H1 (cell line): ENCODE measurements at places on chromosomes 12 and 14. TPM values are rescaled to one million over a fixed set of nuclear protein-coding genes. Genes with fewer than 3 reads are reported as not detected.
A peak's percentile ranks its signal among the peaks of the same experiment; 100 is the strongest.

Gene CRY1
- 25.1 TPM in 2 replicates for total RNA-seq

DNA sequence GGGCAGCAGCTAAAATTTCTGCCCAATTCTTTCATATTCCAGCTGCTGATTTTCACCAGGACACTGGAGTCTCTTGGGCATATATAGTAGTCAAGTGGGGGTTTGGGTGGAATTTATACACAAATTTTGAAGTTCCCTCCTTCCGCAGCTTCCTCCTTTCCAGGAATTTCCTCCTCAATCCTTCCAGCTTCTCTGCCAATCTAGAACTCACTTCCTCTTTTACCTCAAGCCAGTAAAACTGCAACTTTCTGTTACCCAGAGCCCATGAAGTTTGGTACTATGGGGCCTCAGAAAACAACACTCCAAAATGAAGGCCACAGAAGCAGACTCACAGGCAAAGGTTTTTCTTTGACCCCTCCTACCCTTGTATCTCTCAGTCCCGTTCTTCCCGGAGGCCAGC is 51.7 kb upstream of the G2E3 start:
- no peak overlapping the region for H3K27ac ChIP-seq
- no peaks in the 10 kb centered on the region for H3K27me3 ChIP-seq
- no peaks in the 10 kb centered on the region for H3K4me1 ChIP-seq

GRCh38 chr14:104826189-104826860 is 25.4 kb downstream of the ZBTB42 start:
- H3K27ac ChIP-seq = no peak overlapping the region
- peaks cover 22% of the 10 kb centered on the region for H3K27me3 ChIP-seq
- H3K4me3 ChIP-seq = peak overlapping the region; percentile 45
- DNase-seq = peak; percentile 100
- no peaks in the 10 kb centered on the region for H3K4me1 ChIP-seq
- no peaks in the 10 kb centered on the region for H3K36me3 ChIP-seq

Gene BDKRB1
- not detected in 2 replicates for total RNA-seq

DNA sequence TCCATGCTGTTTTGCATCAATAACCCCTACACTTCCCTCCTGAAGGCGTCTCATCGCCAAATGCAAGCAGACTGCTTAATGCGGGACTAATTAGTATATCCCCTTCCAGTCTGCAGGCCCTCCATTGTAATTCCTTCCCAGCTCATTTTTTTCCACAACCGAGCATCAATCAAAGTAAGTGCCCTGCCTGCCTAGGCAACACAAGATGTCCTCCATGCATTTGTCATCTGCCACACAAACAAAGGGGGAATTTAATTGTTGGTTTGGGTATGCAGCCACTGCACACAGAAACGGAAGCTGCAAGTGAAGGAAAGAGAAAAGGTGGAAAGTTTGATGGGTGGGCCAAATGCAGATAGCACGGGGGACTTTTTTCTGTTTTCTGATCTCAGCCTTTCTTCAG is 168.0 kb downstream of the EGLN3 start:
- H3K27ac ChIP-seq = no peak overlapping the region
- H3K36me3 ChIP-seq = no peaks in the 10 kb centered on the region
- DNase-seq = no peak
- no peaks in the 10 kb centered on the region for H3K4me1 ChIP-seq

Gene IGF1
- total RNA-seq = not detected in 2 replicates

DNA sequence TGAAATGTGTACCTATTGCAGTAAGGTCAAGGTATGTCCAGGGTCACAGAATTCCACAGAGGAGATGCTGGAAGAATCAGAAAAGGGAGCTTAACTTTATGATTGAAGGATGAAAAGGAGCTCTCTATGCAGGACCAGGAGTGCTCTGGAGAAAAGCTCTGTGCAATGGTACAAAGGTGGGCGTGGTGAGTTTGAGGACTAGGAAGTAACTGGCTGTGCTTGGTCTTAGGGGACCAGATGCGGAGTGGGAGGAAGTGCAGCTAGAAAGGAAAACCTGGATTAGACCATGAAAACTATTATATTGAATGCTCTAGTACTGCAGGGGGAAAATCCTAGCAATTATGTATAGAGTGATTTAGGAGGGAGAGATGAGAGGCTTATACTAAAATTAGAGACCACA is 56.8 kb downstream of the BTG1 start:
- H3K4me1 ChIP-seq = no peaks in the 10 kb centered on the region
- H3K27ac ChIP-seq = no peak overlapping the region
- no peaks in the 10 kb centered on the region for H3K36me3 ChIP-seq

GRCh38 chr14:84535976-84536375 is 994.0 kb upstream of the FLRT2 start:
- no peak for DNase-seq
- H3K4me1 ChIP-seq = no peaks in the 10 kb centered on the region
- no peak overlapping the region for H3K27ac ChIP-seq

Gene PLCZ1
- not detected in 2 replicates for total RNA-seq

Gene SMCO3
- total RNA-seq = not detected in 2 replicates

GRCh38 chr12:120710031-120710804 is at the start of gene UNC119B:
UNC119B (plus strand) TSS chr12:120710458; CDS start chr12:120710475, 17 bp downstream.
- DNase-seq = peak; percentile 82
- peaks cover 8% of the 10 kb centered on the region for H3K4me1 ChIP-seq
- peaks cover 14% of the 10 kb centered on the region; the same call in 1 of the 2 replicates for H3K36me3 ChIP-seq
- H3K27me3 ChIP-seq = no peaks in the 10 kb centered on the region
- peak within 1 kb of the TSS; percentile 82 for H3K27ac ChIP-seq

- H3K27ac ChIP-seq = no peak overlapping the region
- no peak for DNase-seq
- no peak overlapping the region for H3K4me3 ChIP-seq
- H3K27me3 ChIP-seq = no peaks in the 10 kb centered on the region; the same call in 1 of the 2 replicates
- no peaks in the 10 kb centered on the region for H3K4me1 ChIP-seq
Observed at GRCh38 chr12:52043386-52044212, 7.6 kb upstream of the NR4A1 start.

DNA sequence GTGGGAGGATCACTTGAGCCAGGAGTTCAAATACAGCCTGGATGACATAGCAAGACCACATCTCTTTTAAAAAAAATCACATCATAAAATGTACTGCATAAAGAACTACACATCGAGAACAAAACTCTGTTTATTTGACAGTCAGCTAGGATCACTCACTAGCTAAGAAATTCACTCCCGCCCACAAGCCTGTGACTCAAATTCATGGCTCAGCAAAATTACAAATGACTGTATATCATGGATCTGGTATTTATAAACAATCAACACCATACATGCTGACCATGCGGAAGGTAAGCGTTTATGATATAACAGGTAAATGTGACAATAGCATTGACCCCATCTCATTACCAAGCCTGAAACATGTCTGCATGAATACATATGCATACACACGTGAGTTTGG is 206.5 kb downstream of the EFCAB11 start:
- no peak for DNase-seq
- H3K4me1 ChIP-seq = no peaks in the 10 kb centered on the region
- no peaks in the 10 kb centered on the region for H3K36me3 ChIP-seq

- H3K27me3 ChIP-seq = no peaks in the 10 kb centered on the region
- no peak overlapping the region for H3K27ac ChIP-seq
- no peak for DNase-seq
- no peak overlapping the region for H3K4me3 ChIP-seq
Observed at GRCh38 chr14:100130521-100130920, 28.9 kb downstream of the DEGS2 start.

Gene SYT1
- total RNA-seq = 34.6 and 35.3 TPM in 2 replicates

- no peak overlapping the region for H3K27ac ChIP-seq
- H3K36me3 ChIP-seq = no peaks in the 10 kb centered on the region
- DNase-seq = no peak
- H3K27me3 ChIP-seq = no peaks in the 10 kb centered on the region
- no peak overlapping the region for H3K4me3 ChIP-seq
Observed at GRCh38 chr12:95633732-95634465, 82.6 kb upstream of the USP44 start.

DNA sequence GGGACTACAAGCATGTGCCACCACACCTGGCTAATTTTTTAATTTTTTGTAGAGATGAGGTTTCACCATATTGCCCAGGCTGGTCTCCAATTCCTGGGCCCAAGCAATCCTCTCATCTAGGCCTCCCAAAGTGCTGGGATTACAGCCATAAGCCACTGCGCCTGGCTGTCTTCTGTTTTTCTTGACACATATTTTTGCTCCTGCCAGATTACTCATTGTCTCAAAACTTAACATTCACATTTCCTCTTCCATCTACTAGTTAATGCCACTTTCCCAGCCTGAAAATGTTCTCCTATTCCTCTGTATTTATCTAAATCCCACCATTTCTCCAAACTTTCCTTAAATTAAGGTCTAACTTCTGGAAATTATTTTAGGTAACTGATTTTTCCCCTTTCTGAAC is 36.2 kb upstream of the KCNH3 start:
- no peak for DNase-seq
- peaks cover 4% of the 10 kb centered on the region; the same call in 1 of the 2 replicates for H3K36me3 ChIP-seq
- no peak overlapping the region for H3K4me3 ChIP-seq
- H3K4me1 ChIP-seq = no peaks in the 10 kb centered on the region
- H3K27ac ChIP-seq = no peak overlapping the region

GRCh38 chr12:128971802-128972201 is 118.5 kb downstream of the GLT1D1 start:
- DNase-seq = no peak
- no peaks in the 10 kb centered on the region for H3K36me3 ChIP-seq
- peaks cover 20% of the 10 kb centered on the region for H3K4me1 ChIP-seq
- H3K4me3 ChIP-seq = no peak overlapping the region
- no peak overlapping the region for H3K27ac ChIP-seq
- no peaks in the 10 kb centered on the region for H3K27me3 ChIP-seq

DNA sequence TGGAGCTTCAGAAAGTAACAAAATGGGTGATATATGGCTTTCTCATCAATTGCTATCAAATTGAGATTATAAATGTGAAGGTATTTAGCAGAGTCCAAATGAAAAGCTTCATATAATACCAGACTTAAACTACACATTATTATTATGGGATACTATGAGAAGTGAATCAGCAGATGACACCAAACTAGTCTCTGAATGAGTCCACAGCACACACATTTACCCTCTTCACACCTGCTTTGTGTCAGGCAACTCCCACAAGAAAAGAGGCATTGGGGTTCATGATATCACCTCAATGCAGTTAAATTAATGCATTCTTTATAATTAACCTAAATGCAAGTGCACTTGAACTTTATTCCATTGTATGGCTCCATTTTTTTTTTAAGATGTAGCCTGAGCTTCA is 330.5 kb downstream of the BCL11B start:
- no peaks in the 10 kb centered on the region for H3K27me3 ChIP-seq
- H3K27ac ChIP-seq = no peak overlapping the region
- H3K4me3 ChIP-seq = no peak overlapping the region
- H3K4me1 ChIP-seq = no peaks in the 10 kb centered on the region
- DNase-seq = no peak

Gene MYO1H
- total RNA-seq = not detected in 2 replicates

- H3K36me3 ChIP-seq = no peaks in the 10 kb centered on the region
- no peaks in the 10 kb centered on the region for H3K27me3 ChIP-seq
- H3K4me1 ChIP-seq = no peaks in the 10 kb centered on the region
- H3K27ac ChIP-seq = no peak overlapping the region
- no peak overlapping the region for H3K4me3 ChIP-seq
Observed at GRCh38 chr12:95661360-95661759, 110.1 kb upstream of the USP44 start.

- no peaks in the 10 kb centered on the region for H3K36me3 ChIP-seq
- no peak overlapping the region for H3K4me3 ChIP-seq
- DNase-seq = no peak
- no peak overlapping the region for H3K27ac ChIP-seq
- no peaks in the 10 kb centered on the region for H3K27me3 ChIP-seq
Observed at GRCh38 chr12:27057543-27057942, 24.8 kb downstream of the C12orf71 start.
